ENCODE measurements at places on chromosomes 4 and X.
A peak's percentile ranks its signal among the peaks of the same experiment; 100 is the strongest.

- no peak for DNase-seq
Observed at GRCh38 chr4:14302021-14302420, 674.5 kb upstream of the BOD1L1 start.

DNA sequence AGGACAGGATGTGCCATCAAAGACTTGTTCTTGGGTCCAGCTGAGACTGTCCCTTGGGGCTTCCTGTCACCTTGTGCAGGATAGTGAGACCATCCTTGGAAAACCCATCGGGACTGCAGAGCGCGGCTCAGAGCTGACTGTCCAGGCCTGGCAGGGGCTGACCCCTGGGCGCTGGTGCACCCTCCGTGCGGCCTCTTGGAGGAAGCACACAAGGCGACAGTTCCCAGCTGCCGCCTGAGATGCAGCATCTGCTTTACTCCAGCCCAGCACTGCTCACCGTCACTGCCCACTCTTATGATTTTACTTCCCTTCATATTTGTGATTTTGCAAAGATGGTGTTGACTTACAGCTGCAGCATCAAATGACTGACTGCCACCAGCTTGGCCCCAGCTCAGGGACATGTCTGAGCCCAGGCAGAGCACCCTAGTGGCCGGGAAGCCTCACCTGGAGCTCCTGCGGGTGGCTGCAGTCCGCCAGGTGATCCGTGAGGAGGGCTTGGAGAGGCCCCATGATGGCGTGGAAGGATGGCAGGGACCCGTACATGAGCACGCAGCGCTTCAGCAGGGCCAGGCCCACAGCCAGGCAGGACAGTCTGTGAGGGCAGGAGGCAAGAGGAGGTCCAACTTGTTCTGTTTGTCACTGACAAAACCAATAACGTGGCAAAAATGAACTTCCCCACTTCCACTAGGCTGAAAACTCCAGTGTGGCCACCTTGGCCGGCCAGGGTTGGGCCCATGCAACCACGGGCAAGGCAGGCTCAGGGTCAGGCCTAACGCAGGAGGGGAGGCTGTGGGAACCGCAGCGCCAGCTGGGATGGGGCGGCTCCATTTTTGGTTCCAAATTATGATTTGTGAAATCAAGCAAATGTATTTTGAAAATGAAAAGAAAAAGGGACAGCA lies 21.8 kb downstream of the NOP14 start:
- DNase-seq = no peak

DNA sequence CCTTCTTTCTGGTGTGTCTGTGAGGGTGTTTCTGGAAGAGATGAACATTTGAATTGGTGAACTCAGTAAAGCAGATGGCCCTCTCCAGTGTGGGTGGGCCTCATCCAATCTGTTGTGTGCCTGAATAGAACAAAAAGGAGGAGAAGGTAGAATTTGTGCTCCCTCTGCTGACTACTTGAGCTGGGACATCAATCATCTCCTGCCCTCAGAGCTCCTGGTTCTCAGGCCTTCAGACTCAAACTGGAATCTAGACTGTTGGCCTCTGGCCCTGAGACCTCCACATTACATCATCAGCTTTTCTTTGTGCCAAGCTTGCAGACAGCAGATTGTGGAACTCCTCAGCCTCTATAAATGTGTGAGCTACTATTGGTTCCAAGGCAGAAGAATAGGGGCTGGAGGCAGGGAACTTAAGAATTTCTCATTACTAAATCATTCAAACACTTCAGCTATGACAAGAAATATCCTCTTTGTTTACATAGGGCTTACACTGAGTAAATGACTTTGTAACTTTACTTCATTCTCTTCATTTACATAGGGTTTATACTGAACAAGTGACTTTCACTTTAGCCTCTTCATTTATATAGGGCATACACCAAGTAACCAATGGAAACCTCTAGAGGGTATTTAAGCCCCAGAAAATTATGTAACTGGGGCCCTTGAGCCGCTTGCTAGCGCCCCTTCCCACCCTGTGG lies 86.9 kb upstream of the NWD2 start:
- no peak for DNase-seq

DNA sequence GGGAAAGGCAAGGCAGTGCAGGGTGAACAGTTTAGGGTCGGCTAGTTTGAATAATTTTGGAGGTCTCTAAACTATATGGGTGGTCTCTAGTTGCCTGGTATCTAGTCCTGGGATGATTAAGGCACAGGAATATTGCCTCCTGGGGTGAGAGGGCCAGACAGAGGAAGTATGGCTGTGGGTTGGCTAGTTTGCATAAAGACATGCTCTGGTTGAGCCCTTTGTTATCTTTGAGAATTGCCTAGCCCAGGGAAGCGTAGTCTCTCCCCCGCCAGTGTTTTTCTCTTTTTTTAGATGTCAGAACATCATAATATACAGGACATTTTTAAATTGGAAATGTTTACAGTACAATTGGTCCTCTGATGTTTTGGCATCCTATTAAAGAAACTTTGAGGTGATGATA lies 163.5 kb downstream of the PWWP3B start:
- no peak for DNase-seq

GRCh38 chr4:60359746-60360367 lies 840.3 kb upstream of the ADGRL3 start:
- no peak for DNase-seq

GRCh38 chr4:40987151-40987550 lies 227.2 kb downstream of the APBB2 start:
- DNase-seq = no peak

- DNase-seq = no peak
Observed at GRCh38 chr4:44965435-44966095, 239.2 kb upstream of the GNPDA2 start.

GRCh38 chr4:81802285-81802846 lies 330.7 kb upstream of the RASGEF1B start:
- no peak for DNase-seq

DNA sequence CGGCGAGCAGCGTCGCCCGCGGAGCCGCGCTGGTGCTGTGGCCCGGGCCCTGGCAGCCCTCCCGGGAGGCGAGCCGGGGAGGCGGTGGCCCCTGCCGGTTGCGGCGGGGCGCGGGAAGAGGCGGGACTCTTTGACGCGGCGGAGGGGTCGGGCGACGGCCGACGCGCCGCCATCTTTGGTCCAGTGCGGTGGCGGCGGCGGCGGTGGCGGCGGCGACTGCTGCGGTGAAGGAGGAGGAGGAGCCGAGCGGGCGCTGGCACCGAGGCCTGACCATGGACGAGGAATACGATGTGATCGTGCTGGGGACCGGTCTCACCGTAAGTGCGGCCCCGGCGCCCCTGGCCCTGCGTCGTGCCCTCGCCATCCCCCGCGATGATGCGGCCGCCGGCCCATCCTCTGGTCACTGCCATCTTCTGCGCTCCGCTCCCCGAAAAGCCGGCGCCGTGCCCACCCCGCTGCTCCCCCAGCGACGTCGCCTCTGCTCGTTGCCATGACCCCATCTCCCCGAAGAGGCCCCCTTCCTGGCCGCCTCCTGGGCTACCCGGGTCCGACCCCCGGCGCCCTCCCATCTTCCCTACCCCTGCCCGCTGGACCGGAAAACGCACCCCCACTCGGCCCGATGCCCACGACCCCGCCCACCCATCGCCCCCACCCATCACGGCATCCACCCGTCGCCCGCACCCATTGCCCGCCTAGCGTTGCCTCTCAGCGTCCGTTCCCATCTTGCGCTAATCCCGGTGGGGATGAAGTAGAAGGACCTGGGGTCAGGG lies at the start of gene GDI1:
TSS of gene GDI1 (plus strand) at position 172 of the 770 bp plus-strand sequence. CDS start at position 273, 101 bp downstream.
- peak; percentile 66 for DNase-seq

- DNase-seq = peak; percentile 50
Observed at GRCh38 chr4:111475001-111475400, 670.3 kb upstream of the FAM241A start.

DNA sequence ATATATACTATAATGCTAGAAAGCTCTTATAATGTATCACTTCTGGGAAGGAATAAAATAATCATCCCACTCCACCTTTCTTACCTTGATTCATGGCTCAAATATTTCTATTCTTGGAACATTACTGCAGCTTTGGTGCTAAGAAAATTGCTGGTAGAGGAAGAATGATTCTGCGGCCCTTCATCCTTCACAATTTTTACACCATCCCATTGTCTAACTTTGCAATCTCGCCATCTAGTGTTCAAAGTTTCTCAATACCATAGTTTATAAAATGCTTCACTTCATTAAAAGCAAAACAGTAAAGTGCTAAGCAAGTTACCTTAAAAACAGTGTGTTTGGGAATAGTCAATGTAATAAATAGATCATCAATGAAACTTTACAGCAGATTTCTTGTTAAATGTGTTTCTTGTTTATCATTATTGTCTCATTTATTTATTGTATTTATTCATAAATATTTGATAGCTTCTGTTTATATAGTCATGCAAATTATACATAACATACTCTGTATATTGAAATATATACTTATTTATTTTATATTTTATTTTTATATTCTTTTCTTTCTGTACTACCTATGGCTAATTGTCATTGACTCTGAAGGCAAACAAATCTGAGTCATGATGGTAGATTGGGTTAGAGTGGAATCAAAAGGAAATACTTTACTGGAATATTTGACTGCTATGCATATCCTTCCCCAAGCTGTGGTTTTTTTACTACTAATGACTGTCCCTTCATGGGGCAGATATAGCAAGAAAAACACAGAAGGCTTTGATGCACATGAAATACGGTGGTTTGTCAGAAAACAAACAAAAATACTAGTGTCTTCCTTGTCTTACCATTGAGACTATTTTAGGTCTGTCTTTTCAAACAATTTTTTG lies 390.7 kb downstream of the MAPK10 start:
- DNase-seq = peak; percentile 87

GRCh38 chrX:57103489-57103888 lies 17.9 kb downstream of the SPIN2B start:
- DNase-seq = no peak

GRCh38 chr4:27397886-27398285 lies 537.2 kb downstream of the STIM2 start:
- peak; percentile 92 for DNase-seq

- peak; percentile 79 for DNase-seq
Observed at GRCh38 chr4:26022346-26023202, 108.6 kb downstream of the SMIM20 start.

DNA sequence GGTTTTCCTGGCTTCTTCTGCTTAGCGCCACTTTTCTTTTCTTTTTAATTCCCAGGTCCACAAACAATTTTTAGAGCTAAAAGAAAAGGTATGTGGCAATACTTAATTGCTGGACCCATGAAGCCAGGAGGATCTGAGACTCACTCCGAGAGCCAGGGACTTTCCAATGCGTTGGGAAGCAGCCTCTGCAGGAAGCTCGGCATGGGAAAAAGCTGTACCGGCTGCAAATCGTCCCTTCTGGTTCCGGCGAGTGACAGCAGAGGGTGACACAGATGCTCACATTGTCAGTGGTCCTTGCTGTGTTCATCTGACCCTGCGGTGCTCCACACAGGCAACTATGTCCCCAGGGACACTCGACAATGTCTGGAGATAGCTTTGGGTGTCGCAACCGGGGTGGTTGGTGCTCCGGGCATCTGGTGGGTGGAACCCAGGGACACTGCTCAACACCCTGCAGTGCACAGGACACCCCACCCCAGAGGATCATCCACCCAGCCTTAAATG lies 164.0 kb downstream of the PRKX start:
- peak; percentile 64 for DNase-seq

DNA sequence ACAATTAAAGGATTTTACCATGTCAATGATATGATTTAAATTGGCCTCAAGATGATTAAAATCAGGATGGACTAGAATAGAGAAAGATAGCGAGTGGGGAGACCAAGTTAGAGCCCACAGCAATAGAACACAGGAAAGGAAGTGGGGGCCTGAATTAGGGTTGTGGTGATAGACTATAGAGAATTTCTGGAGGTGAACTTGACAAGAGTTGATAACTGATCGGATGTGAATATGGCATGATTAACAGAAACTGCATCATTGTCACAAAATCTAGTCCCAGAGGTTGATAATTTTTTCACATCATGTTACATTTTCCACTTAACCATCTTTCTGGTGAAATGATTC lies 26.3 kb upstream of the TRPC3 start:
- no peak for DNase-seq

GRCh38 chr4:130068072-130068471 lies 972.1 kb downstream of the C4orf33 start:
- DNase-seq = no peak

DNA sequence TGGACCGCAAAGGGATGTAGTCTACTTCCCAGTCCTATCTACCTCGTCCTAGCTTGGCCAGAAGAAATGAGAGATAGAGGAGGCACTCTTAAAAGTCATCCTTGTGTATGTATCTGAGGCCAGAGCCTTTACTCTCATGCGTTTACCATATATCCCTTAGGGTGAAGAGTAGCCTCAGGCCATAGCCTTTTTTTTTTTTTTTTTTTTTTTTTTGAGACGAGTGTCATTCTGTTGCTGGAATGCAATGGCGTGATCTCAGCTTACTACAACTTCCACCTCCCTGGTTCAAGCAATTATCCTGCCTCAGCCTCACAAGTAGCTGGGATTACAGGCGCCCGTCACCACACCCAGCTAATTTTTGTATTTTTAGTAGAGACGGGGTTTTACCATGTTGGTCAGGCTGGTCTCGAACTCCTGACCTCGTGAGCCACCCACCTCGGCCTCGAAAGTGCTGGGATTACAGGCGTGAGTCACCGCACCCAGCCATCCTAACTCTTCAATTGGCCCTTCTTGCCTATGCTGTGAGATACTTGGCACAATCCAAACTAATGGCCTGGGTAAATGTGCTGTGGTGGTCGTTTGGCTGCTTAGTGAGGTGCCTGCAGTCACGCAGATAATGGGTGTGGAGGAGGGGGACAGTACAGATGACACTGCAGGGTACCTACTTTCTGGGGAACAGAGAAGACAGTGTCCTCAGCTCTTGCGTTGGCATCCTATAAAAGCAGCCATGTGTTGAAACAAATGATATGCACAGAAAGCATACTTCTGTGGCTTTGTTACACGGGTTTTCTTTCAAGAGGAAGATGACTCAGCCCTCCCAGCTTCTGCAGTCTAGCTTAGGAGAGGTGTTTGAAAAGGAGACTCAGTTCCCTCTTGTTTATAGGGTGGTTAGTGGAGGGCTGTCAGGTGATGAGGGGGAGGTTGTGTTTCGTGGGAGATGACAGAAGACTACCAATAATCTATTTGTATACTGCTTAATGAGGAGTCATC lies 10.4 kb upstream of the DGAT2L6 start:
- DNase-seq = peak; percentile 69

- DNase-seq = no peak
Observed at GRCh38 chr4:2832309-2832980, 11.2 kb upstream of the ADD1 start.

GRCh38 chrX:83469551-83469950 lies 38.5 kb upstream of the POU3F4 start:
- DNase-seq = no peak

DNA sequence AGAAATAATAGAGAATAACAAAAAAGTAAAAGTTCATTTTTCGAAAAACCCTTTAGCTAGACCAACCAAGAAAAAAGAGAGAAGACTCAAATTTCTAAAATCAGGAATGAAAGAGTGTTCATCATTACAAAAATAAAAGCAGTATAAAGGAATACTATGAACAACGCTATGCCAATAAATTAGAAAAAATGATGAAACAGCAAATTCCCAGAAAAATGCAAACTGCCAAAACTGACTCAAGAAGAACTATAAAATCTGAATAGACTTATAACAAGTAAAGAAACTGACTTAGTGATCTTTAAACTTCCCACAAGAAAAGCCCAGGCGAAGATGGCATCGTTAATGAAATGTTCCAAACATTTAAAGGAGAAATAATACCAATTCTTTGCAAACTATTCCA lies 3.1 kb upstream of the ZCCHC13 start:
- DNase-seq = no peak

Measured in EH (cell line).